ENCODE measurements at places on chromosomes 6 and 20. TPM values are rescaled to one million over a fixed set of nuclear protein-coding genes. Genes with fewer than 3 reads are reported as not detected.

The VGLL2 gene
- total RNA-seq: 0.26 TPM

The NFATC2 gene
- 7.0 TPM for total RNA-seq

The RAB5IF gene
- total RNA-seq: 64.2 TPM

The PHACTR1 gene
- total RNA-seq: 16.0 TPM

The OR12D3 gene
- total RNA-seq: not detected

The TMEM14C gene
- 103 TPM for total RNA-seq

The FRS3 gene
- total RNA-seq: 4.0 TPM

The GSS gene
- total RNA-seq: 20.1 TPM
